ENCODE measurements at places on chromosomes 11 and 22. TPM values are rescaled to one million over a fixed set of nuclear protein-coding genes. Genes with fewer than 3 reads are reported as not detected.

SELENOO gene
- 33.8 TPM for total RNA-seq

FAR1 gene
- total RNA-seq, result 34.5 TPM

EXT2 gene
- 30.3 TPM for total RNA-seq

LARGE2 gene
- total RNA-seq, result 4.2 TPM

OR51B4 gene
- total RNA-seq, result not detected

KLHL22 gene
- total RNA-seq, result 60.2 TPM

HBE1 gene
- total RNA-seq, result not detected

IL10RA gene
- total RNA-seq, result 398 TPM

OR6T1 gene
- total RNA-seq, result not detected
